GM12865 (cell line): ENCODE measurements at places on chromosomes 5 and 9.

GRCh38 chr5:14531668-14532067 is 49.9 kb upstream of the OTULINL start:
- no peak for DNase-seq

- no peak for DNase-seq
Observed at GRCh38 chr9:13688990-13689600, 409.6 kb upstream of the MPDZ start.

GRCh38 chr9:130626249-130626996 is 38.0 kb upstream of the PRDM12 start:
- DNase-seq: no peak

GRCh38 chr9:7823651-7824050 is 24.1 kb upstream of the DMAC1 start:
- DNase-seq: no peak

GRCh38 chr9:5578018-5578697 is 50.7 kb upstream of the RIC1 start:
- DNase-seq: peak; percentile 24

- peak; percentile 21 for DNase-seq
Observed at GRCh38 chr9:22813529-22813928, 366.9 kb downstream of the DMRTA1 start.

- DNase-seq: no peak
Observed at GRCh38 chr9:112063151-112063550, 111.9 kb downstream of the SUSD1 start.

GRCh38 chr5:41334758-41335157 is 121.4 kb upstream of the C6 start:
- peak; percentile 22 for DNase-seq

DNA sequence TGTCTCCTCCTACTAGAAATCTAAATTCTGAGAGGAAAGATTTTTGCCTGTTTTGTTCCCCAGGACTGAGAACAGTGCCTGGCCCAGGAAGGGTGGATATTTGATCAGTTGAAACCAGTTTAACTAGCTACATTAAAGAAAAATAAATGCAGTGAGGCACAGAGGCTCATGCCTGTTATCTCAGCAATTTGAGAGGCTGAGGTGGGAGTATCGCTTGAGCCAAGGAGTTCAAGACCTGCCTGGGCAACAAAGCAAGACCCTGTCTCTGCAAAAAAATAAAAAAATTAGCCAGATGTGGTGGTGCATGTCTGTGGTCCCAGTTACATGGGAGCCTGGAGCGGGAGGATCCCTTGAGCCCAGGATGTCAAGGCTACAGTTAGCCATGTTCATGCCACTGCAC is 104.8 kb upstream of the CPEB4 start:
- DNase-seq: no peak

DNA sequence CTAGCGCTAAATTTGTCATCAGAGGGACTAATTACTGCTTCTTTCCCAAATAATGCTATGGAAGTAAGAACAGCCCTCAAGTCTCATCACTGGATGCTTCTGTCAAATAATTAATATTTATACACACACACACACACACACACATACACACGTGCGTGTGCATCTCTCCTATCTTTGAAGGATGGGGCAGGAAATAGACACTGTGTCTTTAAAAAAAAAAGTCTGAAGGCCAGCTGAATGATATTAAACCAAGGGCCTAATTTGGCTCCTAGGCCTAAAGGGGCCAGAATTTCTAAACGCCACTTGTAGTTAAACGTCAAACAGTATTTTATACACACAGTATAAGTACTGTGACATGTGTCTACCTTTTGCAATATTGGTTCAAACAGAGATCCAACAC is 3.3 kb downstream of the SLF1 start:
- DNase-seq: no peak

DNA sequence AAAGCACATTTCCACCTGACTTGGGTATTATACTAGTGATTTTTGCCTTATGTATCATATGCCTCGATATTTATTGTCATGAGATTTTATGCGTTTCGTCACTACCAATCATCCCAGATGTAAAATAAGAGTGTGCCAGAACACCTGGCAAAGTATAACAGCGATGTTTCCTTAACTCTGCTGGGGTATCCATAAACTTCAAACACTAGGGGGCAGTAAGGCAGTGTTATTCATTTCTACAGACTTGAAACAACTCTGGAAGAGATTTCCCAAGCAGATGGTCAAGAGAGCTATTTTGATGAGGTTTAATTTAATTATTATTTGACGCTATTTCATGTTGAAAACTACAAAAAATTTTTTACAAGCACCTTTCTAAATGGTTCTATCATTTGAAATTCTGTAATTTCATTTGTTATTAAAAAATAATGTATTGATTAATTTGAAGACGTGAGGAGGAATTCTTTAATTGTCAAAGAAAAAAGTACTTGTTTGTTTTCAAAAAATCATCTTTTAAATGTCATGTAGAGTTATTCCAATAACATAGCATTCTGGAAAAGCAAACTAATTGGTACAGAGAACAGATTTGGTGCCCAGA is 388.5 kb upstream of the CTNND2 start:
- DNase-seq: peak; percentile 12

GRCh38 chr9:35662437-35662836 is 2.6 kb downstream of the ARHGEF39 start:
- no peak for DNase-seq

DNA sequence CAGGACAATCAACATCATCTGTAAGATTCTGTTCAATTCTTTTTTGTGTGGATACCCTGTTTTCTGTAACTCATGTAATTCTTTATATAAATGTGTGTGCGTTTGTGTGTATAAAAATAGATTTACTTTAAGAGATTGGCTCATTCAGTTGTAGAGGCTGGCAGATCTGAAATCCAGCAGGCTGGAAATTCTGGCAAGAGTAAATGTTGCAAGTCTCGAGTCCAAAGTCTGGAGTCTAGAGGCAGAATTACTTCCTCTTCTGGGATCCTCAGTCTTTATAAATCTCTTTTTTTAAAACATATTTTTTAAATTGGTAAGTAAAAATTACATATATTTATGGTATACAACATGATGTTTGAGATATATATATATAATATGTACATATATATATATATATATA is 202.1 kb upstream of the TMEM161B start:
- DNase-seq: no peak

- no peak for DNase-seq
Observed at GRCh38 chr5:134135091-134135655, 20.7 kb downstream of the TCF7 start.

GRCh38 chr9:79741381-79741780 is 169.6 kb downstream of the TLE4 start:
- DNase-seq: no peak

DNA sequence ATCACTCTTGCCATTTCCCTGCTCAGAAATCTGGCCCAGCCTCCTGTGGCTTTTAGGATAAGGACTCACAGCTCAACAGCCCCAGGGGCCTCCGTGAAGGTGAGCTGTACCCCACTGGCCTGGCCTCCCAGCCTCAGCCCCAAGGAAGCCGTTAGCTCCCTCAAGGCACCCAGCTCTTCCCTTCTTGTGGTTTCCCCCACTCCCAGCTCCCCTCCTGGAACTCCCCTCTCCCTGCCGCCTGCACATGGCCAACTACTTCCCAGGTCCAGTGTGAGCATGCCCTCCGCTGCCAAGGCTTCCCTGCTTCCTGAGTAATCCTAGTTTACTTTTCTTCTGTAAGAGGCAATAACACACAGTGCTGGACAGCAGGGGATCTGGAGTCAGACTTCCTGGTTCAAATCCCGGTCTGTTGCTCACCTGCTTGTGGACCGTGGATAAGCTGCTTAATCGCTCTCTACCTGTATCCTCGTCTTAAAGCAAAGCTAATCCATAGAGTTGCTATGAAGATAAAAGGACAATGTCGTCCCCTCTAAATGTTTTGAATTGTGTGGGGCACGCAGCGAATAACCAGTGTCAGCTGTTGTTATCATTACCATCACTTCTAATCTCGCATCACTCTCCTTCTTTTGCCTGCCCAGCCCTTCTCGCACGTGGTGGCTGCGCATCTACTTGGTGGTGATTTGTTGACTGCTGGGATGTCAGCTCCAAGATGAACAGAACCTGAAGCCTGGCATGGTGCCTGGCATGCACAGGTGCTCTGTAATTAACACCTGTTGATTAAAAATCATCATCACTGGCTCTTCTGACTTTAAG is 86.6 kb downstream of the C5orf15 start:
- no peak for DNase-seq

- DNase-seq: no peak
Observed at GRCh38 chr5:14216372-14216771, 73.2 kb downstream of the TRIO start.

GRCh38 chr5:145925353-145925752 is 11.0 kb upstream of the SH3RF2 start:
- no peak for DNase-seq

GRCh38 chr5:68444833-68445232 is 229.3 kb downstream of the PIK3R1 start:
- DNase-seq: no peak

DNA sequence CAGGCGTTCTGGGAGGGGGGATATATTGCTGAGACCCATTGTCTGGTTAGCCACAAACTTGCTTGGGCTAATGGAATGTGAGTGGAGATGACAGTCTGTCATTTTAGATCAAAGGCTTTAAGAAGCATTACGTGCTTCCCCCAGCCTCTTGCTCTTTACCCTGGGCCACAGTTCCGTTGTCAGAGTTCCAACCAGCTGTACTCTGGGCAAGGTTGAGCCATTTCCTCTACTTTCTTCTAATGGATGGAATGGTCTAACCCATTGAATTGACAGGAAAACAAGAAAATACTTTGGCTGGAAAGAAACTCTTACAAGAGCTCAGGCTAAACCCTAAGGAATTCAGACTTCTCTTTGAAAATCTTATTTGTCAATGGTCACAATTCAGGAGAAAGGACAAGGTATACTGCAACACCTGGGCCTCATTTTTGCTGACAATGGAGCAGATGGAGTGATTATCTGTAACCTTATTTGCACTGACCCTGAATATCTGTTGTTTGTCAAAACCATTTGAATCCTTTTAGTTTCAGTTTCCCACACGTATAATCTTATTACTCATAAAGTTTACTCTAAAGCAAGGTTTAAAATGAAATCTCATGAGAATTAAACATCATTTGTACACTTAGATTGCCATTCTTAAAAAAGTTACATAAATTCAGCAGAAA is 231.4 kb downstream of the PDE4D start:
- peak; percentile 28 for DNase-seq

GRCh38 chr5:15510831-15511230 is 10.9 kb downstream of the FBXL7 start:
- DNase-seq: no peak

DNA sequence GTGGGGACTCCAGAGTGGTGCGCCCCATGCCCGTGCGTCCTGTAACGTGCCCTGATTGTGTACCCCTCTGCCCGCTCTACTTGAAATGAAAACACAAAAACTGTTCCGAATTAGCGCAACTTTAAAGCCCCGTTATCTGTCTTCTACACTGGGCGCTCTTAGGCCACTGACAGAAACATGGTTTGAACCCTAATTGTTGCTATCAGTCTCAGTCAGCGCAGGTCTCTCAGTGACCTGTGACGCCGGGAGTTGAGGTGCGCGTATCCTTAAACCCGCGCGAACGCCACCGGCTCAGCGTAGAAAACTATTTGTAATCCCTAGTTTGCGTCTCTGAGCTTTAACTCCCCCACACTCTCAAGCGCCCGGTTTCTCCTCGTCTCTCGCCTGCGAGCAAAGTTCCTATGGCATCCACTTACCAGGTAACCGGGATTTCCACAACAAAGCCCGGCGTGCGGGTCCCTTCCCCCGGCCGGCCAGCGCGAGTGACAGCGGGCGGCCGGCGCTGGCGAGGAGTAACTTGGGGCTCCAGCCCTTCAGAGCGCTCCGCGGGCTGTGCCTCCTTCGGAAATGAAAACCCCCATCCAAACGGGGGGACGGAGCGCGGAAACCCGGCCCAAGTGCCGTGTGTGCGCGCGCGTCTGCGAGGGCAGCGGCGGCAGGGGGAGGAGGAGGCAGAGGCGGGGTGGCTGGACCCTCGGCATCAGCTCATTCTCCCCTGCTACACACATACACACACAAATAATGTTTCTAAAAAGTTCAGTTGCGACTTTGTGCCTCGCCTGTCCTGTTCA is 668 bp downstream of the GLIS3 start:
- peak; percentile 23 for DNase-seq

GRCh38 chr9:5326893-5327548 is 12.7 kb downstream of the RLN1 start:
- DNase-seq: no peak

DNA sequence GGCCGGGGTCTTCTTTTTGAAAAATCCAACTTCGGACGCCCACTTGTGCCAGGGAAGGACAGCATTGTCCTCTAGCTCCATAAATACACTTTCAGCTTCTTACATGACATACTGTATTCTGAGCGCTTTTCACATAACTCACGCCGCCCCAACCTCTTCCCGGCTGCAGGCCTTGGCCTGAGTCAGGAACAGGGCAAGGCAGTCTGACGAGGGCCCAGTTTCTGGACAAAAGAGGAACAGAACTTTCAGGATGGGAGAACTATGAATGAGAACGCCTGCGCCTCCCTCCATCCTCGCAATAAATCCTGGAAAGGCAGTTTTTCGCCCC is 650 bp downstream of the DCTN4 start:
- no peak for DNase-seq

GRCh38 chr5:58486290-58486689 is 4.9 kb upstream of the GAPT start:
- no peak for DNase-seq

GRCh38 chr9:98530806-98531386 is 177.8 kb downstream of the GABBR2 start:
- DNase-seq: no peak

DNA sequence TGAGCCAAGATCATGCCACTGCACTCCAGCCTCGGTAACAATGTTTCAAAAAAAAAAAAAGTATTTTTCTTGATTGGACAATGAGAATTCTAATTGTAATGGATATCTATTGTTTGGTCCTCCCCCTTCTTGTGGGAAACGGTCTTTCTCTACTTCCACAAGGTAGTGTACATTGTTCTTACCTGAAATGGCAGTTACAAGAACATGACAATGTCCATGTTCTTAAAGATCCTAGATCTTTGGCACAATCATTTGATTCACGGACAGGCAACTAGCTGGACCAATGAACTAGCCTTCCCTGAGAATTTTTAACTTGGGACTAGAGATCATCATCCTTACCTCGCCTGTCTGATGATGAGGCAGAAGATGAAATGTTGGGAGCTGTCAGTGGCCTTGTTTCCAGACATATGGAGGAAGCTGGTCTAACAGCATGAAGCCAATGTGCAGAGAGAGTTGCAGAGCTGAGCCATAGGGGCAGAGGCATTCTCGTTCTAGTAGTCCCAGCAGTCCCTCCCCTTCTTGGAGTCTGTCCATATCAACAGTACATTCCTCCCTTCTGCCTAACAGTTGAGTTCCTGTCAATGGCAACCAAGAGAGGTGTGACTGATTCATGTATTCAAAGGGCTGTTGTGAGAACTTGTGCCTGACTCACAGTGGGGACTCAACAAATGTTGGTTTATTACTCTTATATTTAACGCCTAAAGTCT is 2.1 kb upstream of the MARCHF6 start:
- DNase-seq: no peak

GRCh38 chr9:16613605-16614004 is 256.9 kb downstream of the BNC2 start:
- no peak for DNase-seq

DNA sequence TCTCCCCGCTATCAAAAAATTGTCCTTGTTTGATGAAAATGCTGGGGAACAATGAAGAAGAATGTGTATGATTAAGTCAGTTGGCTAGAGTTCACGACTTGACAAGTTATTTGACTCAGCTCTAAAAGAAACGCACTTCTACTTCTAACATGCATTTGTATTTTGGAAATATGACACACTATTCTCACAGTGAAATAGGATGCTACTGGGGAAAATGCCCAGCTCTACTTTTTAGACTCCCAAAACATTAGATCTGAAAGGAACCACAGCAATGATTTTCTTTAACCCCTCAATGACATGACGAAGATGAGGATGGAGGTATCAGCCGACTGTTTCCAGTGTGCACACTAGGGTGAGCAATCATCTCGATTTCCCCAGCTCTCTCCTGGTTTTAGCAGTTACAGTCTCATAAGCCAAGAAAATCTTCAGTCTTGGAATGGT is 83.6 kb upstream of the PCSK1 start:
- no peak for DNase-seq
